ENCODE measurements at places on chromosomes 4 and X. TPM values are rescaled to one million over a fixed set of nuclear protein-coding genes. Genes with fewer than 3 reads are reported as not detected.

CT45A3 gene
- total RNA-seq = not detected

ITGB1BP2 gene
- 1.5 TPM for total RNA-seq

ETDA gene
- total RNA-seq = not detected

GRCh38 chrX:115494161-115494560 is 66.8 kb upstream of the PLS3 start:
- DNase-seq = peak; percentile 38

GRCh38 chr4:155954939-155955338 is 1.3 kb upstream of the CTSO start:
- no peak for DNase-seq

DNA sequence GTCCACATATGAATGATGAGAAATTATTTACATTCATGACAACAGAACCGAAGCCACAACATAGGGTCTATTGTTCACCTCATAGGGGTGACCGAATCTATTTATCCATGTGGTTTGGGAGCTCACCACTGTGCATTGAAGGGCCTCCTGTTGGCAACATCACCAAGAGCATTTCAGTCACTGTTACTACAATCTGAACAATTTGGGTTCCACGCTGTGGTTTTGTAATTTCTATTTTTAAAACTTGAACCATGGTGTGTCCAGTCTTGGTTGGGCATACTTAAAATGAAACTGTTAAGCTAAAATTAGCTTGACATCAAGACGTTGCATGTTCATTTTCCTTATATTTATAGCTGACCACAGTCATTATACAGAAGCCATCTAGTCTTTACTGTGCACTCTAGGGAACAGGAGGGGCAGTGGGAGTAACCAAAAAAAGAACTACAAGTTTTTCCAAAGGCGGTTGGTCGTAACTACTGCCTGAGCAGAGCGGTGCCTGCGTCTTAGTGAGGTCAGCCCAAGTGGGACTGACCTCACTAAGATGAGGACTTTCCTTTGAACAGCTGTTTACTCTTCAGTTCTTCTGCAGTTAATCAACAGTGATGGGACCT is 192.1 kb downstream of the SPRY1 start:
- DNase-seq = no peak

DNA sequence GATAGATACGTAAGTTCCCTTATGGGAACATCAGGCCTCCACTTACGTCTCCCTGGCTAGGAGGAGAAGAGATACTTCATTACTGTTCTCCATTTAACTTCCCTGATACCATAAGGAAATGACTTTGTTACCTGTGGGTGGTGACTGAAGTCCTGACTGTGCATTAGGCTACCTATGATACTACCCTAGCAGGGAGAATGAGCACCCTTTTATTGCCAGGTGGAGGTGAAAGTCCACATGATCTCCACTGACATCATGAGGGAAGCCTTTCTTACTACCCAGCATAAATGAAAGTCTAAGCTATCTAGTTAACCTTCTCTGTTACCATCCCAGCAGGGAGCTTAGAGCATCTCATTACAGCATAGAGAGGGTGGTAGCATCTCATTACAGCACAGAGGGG is 24.4 kb upstream of the LAMTOR3 start:
- no peak for DNase-seq

DNA sequence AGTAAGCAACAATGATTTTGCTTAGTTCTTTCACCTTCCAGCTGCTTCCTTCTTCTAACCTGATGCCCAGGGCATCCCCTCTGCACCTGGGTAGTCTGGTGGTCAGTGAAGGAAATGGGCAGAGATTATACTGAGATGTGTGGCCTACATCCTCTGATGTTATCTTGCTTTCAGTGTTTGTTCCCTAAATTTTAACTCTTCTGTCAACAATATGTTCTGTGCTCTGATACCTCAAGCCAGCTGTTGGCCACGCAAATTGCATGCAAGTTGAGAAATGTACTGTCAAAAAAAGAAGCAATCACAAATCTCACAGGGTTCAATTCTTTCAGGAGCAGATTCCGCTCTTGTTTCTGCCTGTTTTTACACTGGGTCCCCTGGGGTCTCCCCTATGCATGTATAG is 73.8 kb downstream of the FBXW7 start:
- DNase-seq = no peak

GRCh38 chrX:154748712-154749339 is 2.1 kb downstream of the GAB3 start:
- peak; percentile 54 for DNase-seq
